ENCODE measurements at places on chromosomes 3 and 15.

GRCh38 chr3:143951351-143951971 is 20.2 kb upstream of the DIPK2A start:
- DNase-seq = peak; percentile 36

DNA sequence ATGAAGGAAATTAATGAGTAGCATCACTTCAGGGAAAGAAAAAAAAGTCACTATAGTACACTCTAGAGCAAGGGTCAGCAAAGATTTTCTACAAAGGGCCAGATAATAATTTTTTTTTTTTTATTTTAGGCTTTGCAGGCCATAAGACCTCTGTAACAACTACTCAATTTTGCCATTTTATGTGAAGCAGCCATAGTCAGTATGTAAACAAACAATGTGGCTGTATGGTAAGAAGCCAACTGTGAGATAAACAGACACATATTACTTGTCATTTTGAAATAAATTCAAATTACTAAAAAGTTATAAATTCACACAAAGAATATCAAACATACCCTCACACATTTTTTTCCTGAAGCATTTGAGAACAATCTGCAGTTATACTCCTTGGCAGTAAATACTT is 40.6 kb downstream of the SCAPER start:
- DNase-seq = no peak

DNA sequence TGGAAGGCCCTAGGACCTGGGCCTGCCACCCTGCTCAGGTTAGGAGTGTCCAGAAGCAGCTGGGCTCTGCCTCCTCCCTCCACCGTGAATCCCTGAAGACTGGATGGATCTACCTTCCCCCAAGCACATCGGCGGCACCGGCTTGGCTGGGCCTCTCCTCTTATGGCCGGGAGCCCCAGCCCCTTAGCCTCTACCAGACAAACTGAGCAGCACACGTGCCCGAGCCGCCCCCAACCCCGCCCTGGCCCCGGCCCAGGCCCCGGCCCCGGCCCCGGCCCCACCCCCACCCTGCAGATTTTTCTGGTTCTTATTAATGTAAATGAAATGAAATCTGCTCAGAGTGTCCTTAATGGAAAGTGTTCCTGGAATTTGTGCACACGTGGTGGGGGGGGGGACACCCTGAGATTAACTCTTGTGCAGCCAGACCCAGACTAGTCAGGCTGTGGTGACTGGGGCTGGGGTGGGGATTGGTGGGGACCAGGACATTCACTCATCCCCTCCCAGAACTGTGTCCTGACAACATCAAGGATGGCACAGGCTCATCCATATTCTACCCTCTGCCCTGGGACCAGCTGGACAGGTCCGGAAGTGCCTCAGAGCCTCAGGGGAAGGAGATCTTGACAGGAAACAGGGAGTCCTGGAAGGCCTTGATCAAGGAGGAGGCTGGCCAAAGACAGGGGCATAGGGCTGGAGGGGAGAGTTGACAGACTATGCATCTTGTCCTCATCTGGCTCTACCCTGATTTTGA is 30.9 kb upstream of the SEMA3F start:
- no peak for DNase-seq

GRCh38 chr3:66441129-66441528 is 59.7 kb downstream of the LRIG1 start:
- DNase-seq = peak; percentile 50

DNA sequence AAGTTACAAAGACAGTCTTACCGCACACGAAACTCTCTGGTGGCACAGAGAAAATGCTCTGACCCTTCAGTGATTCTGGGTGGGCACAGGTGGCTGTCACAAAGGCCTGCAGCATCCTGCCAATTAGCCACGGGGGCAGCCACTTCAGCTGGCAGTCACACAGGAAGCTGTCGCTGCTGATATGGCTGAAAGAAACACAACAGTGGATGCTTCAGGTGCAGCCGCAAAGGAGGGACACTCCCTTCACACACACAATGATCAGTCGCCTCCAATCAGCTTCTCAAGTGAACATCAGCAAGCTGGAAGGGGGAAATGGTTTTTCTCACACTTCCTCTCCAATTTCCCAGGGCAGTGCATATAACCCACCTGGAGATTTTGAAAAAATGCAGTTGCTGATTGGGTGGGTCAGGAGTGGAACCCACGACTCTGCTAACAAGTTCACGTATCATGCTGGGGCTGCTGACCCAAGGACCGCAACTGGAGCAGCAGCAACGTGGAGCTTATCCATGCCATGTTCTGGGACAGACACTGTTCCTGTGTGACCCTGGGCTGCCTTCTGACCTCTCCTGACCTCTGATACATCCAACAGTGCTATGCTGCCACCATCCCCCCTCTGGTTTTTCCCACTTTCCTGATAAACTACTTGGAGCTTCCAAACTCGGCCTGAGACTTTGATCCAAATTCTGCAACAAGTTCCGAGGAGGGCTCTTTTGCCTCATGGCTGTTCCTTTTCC is 106.6 kb downstream of the LRIG1 start:
- no peak for DNase-seq

DNA sequence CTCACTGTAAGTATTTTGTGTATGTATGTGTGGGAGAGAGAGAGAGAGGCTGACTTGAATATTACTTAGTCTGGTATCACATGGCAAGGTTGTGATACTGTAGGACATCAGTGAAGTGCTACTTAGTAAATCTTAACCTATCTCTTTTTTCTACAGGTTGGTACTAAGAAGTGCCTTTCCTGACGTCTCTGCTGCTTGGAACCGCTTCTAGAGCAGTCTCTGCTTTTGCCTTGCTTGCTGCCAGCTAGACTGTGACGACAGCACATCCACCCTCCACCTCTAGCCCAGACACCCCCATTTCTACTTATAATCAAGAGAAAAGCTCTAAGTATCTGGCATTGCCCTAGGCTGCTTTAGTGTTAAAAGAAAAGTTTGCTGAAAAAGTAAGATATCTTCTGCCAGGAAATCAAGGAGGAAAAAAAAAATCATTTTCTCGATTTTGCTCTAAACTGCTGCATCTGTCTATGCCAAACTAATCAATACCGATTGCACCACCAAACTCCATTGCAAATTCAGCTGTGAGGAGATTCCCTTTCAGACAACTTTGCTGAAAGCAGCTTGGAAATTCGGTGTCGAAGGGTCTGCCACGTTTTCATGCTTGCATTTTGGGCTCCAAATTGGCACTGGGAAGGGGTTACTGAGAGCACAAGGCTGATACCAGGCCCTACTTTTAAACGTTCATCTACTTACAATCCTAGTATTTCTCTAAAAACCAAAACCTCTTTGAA is 30.7 kb downstream of the MBNL1 start:
- no peak for DNase-seq

DNA sequence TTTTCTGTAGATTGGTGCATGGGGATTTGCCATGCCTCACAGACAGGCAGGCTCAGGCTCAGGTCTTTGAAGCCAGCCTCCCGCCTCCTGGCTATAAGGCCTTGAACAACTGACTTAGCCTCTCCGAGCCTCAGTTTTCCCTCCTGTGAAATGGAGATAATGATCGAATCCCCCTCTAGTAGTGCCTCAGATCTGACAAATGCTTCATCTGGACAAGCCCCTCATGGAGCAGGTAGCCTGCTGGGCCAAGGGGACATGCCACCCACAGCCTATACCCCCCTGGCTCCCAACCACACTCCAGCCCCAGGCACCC is 68.1 kb upstream of the LCTL start:
- no peak for DNase-seq

- no peak for DNase-seq
These were observed 20.5 kb upstream of the SELENOT start for GRCh38 chr3:150582620-150583019.

GRCh38 chr3:67037615-67038014 is 39.5 kb downstream of the KBTBD8 start:
- peak; percentile 21 for DNase-seq

GRCh38 chr3:172550347-172550943 is 27.2 kb upstream of the TNFSF10 start:
- DNase-seq = peak; percentile 95

GRCh38 chr3:177041021-177041729 is 156.1 kb downstream of the TBL1XR1 start:
- DNase-seq = peak; percentile 31

DNA sequence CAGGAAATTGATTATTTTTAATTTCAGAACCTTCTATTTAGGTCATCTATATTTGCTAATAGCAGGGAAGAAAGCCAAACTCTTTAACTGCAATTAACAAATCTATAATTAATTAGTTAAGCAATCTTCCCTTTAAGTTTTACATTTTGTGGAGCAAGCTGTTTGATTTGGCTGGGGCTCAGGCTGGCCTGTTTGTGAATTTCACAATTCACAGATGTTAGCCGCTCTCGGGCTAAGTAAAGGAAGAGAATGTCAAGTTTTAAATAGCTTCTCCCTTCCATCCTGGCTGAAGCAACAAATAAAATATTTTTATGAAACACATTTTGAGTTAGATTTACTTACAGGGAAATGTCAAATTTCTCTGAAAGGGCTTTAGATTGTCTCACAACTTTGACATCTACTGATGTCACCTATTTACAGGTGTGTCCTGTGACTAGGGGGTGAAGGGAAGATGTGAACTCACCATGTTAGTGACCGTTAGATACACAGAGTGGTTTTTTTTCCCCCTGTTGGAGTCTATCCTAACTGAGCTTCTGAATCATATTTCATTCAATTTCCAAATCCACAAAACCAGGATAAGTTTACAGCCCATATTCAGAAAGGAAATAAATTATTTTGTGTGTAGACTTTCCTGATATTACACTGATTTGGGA is 1.3 kb upstream of the TP63 start:
- DNase-seq = no peak

GRCh38 chr3:41357271-41357670 is 158.0 kb downstream of the CTNNB1 start:
- no peak for DNase-seq

DNA sequence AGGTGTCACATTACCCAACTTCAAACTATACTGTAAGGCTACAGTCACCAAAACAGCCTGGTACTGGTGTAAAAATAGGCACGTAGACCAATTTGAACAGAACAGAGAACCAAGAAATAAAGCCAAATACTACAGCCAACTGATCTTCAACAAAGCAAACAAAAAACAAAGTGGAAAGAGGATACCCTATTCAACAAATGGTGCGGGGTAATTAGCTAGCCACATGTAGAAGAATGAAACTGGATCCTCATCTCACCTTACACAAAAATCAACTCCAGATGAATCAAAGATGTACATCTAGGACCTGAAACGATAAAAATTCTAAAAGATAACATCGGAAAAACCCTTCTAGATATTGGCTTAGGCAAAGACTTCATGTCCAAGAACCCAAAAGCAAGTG is 13.1 kb downstream of the PEAK1 start:
- no peak for DNase-seq

- DNase-seq = no peak
These were observed 85.7 kb downstream of the TRIM42 start for GRCh38 chr3:140763532-140763931.

DNA sequence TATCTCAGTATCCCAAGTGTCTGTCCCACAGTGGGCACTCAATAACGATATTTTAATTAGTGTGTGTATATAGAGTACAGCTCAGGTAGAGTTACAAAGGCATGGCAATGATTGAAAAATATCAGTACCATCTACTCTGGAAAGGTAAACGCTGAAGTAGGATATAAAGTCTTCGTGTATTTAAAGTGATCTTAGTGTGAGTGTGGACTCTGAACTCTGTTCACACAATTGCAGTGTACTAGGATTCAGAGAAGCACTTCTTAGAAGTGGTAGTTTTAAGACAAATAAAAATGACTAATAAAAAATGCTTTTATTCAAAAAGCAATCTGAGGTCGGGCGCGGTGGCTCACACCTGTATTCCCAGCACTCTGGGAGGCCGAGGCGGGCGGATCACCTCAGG is 62.9 kb upstream of the RAP2B start:
- DNase-seq = no peak

GRCh38 chr15:74543583-74543982 is 2.6 kb downstream of the ARID3B start:
- DNase-seq = no peak

- no peak for DNase-seq
These were observed 343.2 kb upstream of the NR2F2 start for GRCh38 chr15:95987299-95987698.

- no peak for DNase-seq
These were observed 31.7 kb upstream of the CYP11A1 start for GRCh38 chr15:74399100-74399499.

GRCh38 chr15:76431971-76432370 is 95.4 kb downstream of the ISL2 start:
- DNase-seq = peak; percentile 25

- DNase-seq = no peak
These were observed 8.2 kb downstream of the ZNF106 start for GRCh38 chr15:42482701-42483100.

DNA sequence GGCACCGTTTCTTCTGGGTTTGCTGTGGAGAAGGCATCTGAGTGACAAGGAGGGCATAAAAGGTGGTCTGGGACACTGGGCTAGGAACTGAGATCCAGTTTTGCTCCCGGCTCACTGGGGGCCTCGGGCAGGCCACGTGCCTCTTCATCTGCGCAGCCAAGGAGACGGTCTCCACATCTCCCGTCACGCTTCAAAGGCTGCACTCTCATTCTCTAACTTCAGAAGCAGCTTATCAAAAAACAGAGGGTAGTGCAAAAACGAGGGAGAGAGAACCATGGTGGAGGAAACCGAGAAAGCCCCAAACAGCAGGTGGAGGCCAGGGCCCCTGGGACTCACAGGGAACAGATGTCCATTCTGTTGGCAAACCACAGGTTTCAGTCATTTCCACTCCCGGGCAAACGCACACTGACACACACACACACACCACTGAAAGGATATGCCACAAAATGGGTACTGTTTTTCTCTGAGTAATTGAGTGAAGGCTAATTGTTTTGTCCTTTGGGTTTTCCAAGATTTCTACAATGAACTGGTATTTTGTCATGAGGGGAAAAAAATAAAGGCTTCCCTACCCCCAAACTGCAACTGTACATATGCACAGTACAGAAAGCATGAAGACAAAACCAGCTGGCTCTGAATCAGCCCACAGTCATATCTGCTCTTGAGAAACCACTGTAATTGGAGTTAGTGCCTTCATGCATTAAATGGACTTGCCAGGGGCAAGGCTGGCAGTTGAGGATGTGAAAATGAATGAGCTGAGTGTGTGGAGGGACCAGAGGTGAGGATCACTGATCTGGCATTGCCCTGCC is 71.9 kb downstream of the MGLL start:
- DNase-seq = peak; percentile 82

DNA sequence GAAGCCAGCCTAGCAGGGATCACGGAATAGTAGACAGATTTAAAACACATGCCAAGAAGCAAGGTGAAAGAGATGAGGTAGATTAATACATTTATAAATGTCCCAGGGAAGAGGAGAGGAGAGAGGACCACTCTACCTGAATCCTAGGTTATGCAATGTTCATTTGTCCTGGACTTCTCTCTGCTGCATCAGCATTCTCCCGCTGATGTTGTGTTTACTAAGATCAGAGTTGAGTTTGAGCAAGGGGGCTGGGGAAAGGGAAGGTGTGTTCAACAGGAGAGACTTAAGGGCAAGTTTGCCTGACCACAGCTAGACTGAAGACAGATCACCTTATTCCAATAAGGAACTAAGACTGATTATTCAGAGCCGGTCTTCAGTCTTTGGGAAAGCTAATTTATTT is 1.1 kb upstream of the KPNA1 start:
- no peak for DNase-seq

DNA sequence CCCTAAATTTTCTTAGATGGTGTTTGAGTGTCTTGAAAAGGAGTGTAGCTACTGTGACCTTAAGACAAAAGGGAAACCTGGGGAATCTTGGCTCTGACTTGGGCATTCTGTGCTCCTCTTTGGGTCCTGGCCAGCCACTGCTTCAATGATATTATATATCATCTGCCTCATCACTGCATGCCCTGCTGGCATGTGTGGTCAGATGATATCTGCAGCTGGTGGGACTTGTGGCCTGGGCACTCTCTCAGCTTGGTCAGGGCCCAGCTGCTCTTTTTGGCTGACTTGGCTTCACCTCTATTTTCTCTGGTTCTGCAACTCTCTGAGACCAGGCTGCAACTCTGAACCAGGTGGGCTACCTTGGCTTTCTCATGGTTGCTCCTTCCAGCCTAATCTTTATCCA is 446.1 kb upstream of the RARB start:
- DNase-seq = no peak

Measured in iris pigment epithelial cell (primary cell).